ENCODE measurements at places on chromosomes 3 and 15.

DNA sequence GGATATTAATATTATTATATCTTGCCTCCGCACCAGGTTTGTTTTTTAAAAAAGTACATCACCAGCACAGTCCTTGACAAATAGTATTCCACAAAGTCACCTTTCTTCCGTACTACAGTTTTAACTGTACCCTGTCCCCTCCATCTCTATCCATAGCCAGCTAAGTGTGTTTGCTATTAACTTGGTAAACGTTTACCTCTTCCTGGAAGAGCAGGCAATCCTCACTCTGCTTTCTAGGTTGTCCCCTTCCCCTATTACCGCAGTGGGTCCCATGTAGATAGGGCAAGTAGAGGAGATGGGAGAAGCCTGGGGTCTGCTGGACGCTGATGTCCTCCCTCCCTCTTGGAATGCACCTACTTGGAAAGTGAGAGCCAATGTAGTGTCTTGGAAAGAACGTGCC is 83.9 kb upstream of the ETV5 start:
- DNase-seq: no peak

GRCh38 chr15:67240235-67241131 is 14.0 kb downstream of the AAGAB start:
- no peak for DNase-seq

GRCh38 chr3:156605686-156606605 is 51.0 kb upstream of the SSR3 start:
- DNase-seq: no peak

- DNase-seq: no peak
These were observed 40.5 kb downstream of the COL8A1 start for GRCh38 chr3:99678896-99679295.

DNA sequence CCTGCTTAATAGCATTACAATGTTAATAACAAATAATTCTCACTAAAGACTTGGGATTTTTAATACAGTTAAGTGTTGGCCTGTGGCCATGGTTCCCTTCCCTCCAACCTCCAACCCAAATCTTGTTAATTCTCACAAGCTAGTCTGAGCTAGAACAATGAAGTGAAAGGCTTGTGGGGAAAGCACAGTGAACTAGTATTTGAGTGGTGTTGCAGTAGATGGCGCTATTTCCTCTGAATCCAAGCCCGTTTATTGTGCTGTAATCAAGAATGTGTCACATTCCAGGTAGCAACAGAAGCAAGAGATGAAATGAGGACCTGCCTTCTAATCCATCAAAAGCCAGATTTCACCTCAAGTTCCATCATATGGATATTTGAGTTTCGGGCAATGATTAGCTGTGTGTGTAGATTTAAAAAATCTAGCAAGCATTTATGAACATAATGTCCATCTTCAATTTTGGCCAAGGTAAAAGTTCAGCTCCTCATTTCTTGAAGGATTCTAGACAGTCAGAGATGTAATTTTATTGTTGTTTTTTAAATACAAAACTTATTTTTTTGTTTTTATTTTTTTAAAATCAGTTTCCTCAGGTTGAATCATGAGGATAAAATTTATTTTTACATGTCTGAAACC is 160.7 kb downstream of the SQOR start:
- DNase-seq: no peak

GRCh38 chr3:164657631-164658030 is 420.7 kb downstream of the SI start:
- no peak for DNase-seq

DNA sequence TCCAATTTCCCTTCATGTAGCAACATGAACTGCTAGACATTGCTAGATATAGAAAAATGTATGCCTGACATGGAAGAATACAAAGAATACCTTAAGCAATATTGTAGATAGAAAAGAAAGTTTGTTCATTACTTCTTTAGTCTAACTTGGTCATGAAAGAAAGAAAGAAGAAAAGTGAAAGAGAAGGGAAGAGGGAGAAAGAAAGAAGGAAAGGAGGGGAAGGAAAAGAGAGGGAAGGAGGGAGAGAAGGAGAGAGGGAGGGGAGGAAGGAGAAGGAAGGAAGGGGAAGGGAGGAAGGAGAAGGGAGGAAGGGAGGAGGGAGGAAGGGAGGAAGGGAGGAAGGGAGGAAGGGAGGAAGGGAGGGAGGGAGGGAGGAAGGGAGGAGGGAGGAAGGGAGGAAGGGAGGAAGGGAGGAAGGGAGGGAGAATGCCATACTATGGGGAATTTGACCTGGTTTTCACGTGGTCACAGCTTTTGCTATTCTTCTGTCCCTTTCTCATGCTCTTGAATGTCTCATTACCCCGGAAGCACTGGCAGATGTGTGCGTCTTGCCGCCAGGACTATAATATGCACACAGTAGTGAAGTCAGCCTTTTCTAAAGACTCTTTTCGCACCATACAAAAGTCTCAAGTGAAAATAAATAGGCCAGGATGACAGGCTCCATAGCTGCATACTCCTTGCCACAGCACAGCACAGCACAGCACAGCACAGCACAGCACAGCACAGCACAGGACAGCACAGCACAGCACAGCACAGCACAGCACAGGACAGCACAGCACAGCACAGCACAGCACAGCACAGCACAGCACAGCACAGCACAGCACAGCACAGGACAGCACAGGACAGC is 78.2 kb downstream of the CHAC1 start:
- no peak for DNase-seq

GRCh38 chr15:82979726-82980125 is 6.3 kb upstream of the RAMAC start:
- no peak for DNase-seq

GRCh38 chr3:100163787-100164186 is 49.5 kb upstream of the FILIP1L start:
- no peak for DNase-seq

DNA sequence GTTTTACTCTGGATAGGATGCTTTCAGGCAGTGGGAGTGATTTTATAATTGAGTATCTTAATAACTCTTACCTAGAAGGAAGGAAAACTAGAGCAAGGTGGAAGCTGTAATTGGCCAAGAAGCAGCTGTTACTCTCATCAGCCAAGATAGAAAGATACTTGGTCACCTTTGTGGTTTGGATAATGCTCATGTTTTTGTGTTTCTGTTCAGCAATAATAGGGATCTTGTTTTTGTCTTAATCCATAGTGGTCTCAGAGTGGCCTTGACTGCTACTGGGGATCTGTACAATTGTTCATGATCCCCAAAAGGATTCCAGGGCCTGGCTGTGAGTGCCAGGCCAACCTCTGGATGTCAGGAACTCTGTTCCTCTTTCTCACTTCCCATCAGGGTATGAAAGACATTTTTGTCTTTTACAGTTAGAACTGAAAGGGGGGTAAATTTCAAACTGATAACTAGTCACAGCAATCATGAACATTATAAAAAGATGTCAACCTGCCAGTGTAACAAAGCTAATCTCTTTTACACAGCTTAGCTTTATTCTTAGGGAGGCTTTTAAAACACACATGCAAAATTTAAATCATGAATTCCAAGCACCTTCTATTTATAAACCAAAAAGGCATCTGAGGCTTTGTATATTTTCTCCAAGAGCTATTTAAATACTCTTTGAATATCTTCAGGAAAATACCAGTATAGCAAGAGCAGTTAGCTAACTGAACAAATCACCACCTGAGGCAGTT is 6.0 kb downstream of the UBL7 start:
- no peak for DNase-seq

DNA sequence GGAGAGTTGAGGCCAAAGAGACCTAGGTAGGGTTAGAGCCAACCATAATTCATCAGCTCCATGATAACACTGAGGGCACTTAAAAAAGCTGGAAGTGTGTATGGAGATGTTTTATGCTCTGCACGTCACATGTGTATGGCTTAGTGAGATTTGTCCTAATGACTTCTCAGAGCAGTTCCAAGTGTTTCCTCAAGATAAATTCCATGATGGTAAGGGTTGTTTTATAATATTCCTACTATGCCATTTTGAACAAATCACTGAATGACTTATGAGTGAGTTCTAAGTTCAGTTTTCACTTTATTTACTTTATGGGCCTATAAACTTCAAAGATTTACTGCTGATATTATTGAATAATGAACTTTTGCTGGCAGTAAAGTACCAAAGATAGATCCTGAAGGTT is 28.1 kb downstream of the TEX9 start:
- no peak for DNase-seq

- no peak for DNase-seq
These were observed 43.4 kb upstream of the SLC6A1 start for GRCh38 chr3:10949197-10949596.

GRCh38 chr3:70952033-70952747 is 631.3 kb downstream of the FOXP1 start:
- no peak for DNase-seq

GRCh38 chr3:42515391-42515916 is 13.0 kb downstream of the VIPR1 start:
- no peak for DNase-seq

DNA sequence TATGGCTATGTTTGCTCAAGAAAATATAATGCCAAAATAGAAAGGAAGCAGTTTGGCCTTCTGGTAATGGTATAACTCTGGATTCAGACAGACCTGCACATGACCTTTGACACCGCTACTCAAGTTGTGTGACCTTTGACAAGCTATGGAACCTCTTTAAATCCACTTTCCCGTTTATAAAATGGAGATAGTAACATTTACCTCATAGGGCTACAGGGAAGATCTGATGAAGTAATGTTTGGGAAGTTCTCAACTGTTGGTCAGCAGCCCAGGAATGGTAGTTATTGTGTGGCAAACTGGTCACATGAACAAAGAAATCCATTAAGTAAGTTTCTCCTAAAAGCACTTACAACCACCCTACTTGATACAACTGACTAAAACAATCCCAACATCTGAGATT is 95.1 kb upstream of the PHLDB2 start:
- DNase-seq: no peak

- DNase-seq: no peak
These were observed 12.8 kb downstream of the PPCDC start for GRCh38 chr15:75036212-75036616.

- DNase-seq: no peak
These were observed 6.4 kb upstream of the NR1D2 start for GRCh38 chr3:23938688-23939087.

DNA sequence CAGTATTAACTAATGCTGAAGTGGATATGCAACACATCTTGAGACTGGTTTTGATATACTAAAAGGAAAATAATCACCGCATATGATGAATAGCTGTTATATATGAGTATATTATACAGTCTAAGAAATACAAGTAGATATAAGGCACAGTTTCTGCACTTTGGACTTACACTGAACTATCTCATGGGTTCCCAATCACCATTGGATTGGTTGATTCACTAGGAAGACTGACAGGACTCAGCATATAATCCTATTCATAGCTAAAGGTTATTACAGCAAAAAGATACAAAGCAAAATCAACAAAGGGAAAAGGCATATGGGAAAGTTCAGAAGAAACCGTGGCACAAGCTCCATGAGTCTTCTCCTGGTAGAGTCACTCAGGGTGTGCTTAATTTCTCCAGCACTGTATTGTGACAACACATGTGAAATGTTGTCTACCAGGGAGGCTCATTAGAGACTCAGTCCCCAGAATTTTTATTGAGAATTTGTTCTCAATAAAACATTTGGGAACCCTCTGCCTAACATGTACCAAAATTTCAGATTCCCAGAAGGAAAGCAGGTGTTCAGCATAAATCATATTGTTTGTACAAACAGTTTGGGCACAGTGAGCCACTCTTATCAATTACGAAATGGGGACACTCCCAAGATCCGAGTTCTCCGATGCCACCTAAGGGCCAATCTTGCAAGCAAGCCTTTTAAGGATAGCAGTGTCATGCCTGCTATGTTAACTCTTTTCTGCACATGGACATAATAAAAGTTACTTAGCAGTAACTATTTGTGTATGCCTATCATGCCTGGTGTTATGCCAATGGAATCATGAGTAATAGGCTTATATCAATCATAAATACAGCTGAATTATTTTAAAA is 26.8 kb downstream of the CMC1 start:
- no peak for DNase-seq

DNA sequence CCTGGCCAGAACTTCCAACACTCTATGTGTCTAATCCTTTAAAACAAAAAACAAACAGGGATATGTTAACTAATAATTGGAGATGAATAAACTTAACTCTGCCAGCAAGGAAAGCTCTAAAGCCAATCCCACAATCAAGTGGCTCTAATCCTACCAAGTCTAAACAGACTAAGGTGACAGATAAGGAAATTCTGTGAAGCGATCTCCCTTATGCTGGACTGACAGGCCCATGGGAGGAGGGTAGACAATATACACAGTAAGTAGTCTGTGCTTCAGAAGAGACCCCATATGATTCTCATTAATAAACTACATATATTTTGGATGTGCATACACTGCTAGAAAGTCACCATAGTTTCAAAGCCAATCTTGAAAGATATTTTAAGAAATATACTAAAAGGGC is 10.1 kb downstream of the VPS13C start:
- DNase-seq: no peak

DNA sequence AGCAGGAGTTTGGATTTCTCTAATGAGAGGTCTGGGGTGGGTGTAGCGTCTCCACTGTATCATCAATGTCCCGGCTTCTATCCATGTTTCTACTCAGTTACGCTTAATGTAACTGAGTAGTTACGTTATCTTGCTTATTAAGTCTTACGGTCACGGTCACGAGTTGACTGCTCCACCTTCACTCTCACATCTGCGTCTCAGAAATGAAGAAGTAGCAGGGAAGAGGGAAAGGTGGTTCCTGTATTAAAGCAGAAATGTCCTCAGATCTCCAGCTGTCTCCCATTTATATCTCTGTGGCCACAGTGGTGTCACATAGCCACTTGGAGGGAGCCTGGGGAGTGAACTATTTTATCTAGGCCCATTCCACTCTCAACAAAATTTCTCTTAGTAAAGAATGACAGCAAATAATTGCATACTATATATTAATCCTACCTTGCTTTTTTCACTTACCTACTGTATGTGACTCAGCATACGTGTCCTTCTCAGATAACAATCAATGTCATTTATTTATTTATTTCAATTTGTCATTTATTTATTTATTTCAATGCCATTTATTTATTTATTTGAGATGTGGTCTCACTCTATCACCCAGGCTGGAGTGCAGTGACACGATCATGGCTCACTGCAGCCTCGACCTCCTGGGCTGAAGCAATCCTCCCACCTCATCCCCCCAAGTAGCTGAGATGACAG is 39.7 kb upstream of the RNU6-1 start:
- DNase-seq: no peak

DNA sequence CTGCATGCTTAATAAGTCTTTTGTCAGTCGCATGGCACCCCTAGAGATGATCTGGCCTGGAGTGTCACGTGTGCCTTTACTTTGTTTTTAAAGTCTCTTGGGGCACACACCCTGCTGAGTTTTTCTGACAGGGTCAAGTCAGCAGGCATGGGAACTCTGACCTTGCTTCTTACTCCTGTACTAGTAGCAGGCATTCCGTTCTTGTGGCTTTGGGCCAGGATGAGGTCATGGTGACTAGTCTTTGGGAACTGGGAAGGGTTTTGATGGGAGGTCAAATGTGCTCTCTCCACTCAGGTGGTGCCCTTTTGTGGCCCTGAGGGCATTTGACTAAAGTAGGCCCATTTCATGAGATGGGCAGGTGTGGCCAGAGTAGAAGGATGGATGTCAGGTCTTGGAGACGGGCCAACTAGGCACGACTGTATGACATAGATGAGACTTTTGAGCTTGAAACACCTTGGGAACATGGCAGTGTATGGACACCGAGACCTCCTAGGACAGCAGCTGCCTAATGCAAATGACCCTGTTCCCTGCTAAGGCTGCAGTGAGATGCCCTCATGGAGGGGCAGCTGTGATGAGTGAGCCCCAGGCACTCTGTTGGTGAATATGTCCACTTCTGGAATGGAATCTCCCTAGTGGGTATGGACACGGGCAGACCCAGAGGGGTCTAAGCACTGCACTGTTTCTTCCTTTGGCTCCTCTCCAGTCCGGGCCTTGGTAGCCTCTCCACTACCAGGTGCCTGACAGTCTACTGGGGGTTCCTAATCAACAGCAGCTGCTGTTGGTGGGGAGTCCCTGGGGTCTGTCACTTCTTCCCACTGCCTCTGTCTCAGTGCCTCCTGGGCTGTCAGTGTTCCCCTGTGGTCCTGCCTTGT is 16.4 kb downstream of the SRPRB start:
- DNase-seq: no peak

All from activated CD8-positive, alpha-beta memory T cell treated with anti-CD3 and anti-CD28 coated beads for 1 hour (primary cell).